OCI-LY7 (cell line): ENCODE measurements at places on chromosomes 16 and 17. TPM values are rescaled to one million over a fixed set of nuclear protein-coding genes. Genes with fewer than 3 reads are reported as not detected.

The HES7 gene
- 4.6 and 5.8 TPM in 2 replicates for total RNA-seq

The SRSF1 gene
- 515 and 531 TPM in 2 replicates for total RNA-seq

The SPNS2 gene
- total RNA-seq, result 1.6 TPM in 2 replicates

The MAP2K6 gene
- 25.2 and 27.6 TPM in 2 replicates for total RNA-seq

The ADCY9 gene
- total RNA-seq, result 0.31 and 0.34 TPM in 2 replicates

The COG1 gene
- 44.1 and 47.5 TPM in 2 replicates for total RNA-seq

The PSME3IP1 gene
- total RNA-seq, result 152 and 157 TPM in 2 replicates

The CACNG3 gene
- total RNA-seq, result not detected in 2 replicates

The IL34 gene
- total RNA-seq, result not detected in 2 replicates

The ITGB4 gene
- total RNA-seq, result 1.9 and 3.9 TPM in 2 replicates

The HBM gene
- total RNA-seq, result not detected in 2 replicates

The CBX2 gene
- total RNA-seq, result 27.9 and 31.2 TPM in 2 replicates
